AG04450 (cell line): ENCODE measurements at places on chromosomes 5 and 9. TPM values are rescaled to one million over a fixed set of nuclear protein-coding genes. Genes with fewer than 3 reads are reported as not detected.

The BSPRY gene
- polyA plus RNA-seq = not detected in 2 replicates

The MOB3B gene
- polyA plus RNA-seq = 0.32 and 0.38 TPM in 2 replicates

The SUSD3 gene
- 1.4 and 1.8 TPM in 2 replicates for polyA plus RNA-seq

The ENC1 gene
- polyA plus RNA-seq = 19.3 and 23.1 TPM in 2 replicates

The FCN2 gene
- polyA plus RNA-seq = not detected in 2 replicates

The ZNF618 gene
- 8.7 and 11.2 TPM in 2 replicates for polyA plus RNA-seq

The GRM6 gene
- polyA plus RNA-seq = not detected in 2 replicates

The IL5 gene
- not detected in 2 replicates for polyA plus RNA-seq

The FBP2 gene
- not detected in 2 replicates for polyA plus RNA-seq

The RBM27 gene
- 14.4 and 16.7 TPM in 2 replicates for polyA plus RNA-seq

The NUTM2G gene
- polyA plus RNA-seq = not detected in 2 replicates

The CEL gene
- polyA plus RNA-seq = 0.24 and 0.41 TPM in 2 replicates

The SLC45A2 gene
- not detected in 2 replicates for polyA plus RNA-seq

The DELE1 gene
- polyA plus RNA-seq = 54.7 and 72.3 TPM in 2 replicates

The ROPN1L gene
- polyA plus RNA-seq = 0.24 and 0.29 TPM in 2 replicates

The PLAC8L1 gene
- 0.15 TPM in 1 of 2 replicates, not detected in the other for polyA plus RNA-seq

The HTR4 gene
- polyA plus RNA-seq = not detected in 2 replicates

DNA sequence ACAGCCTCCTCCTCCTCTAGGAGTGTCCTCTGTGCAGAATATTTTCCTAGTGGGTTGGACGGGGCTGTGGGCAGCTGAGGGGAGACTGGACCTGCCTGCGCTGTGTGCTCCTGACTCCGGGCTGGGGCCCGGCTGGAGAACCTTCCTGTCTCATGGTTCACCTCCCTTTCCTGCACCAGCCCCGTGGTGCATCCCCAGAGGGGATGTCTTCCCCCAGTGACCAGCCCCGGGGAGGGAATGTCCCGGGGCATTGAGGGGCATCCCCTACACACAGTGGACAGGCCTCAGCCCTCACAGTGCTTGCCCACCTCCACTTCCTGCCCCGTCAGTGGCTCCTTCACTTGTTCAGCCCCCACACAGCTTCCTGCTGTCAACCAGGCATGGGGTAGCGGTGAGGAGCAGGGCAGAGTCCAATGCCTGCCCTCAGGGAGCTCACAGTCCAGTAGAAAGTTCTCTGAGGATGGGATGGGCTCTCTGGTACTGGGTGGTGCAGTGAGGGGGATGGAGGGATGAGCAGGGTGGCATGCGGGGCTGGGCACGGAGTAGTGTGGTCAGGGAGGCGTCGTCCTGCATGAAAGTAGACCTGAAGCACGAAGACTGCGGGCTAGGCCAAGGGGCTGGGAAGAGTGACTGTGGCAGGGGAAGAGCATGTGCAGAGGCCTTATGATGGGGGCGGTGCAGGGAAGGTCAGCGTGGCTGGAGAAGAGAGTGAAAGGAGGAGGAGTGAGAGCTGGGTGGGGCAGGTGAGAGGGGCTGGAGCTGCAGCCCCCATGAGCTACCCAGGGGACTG, 52.1 kb upstream of the PITX1 start:
- no peak for DNase-seq

- no peak for DNase-seq
These were observed 47.6 kb upstream of the SIL1 start for GRCh38 chr5:139245637-139246339.

DNA sequence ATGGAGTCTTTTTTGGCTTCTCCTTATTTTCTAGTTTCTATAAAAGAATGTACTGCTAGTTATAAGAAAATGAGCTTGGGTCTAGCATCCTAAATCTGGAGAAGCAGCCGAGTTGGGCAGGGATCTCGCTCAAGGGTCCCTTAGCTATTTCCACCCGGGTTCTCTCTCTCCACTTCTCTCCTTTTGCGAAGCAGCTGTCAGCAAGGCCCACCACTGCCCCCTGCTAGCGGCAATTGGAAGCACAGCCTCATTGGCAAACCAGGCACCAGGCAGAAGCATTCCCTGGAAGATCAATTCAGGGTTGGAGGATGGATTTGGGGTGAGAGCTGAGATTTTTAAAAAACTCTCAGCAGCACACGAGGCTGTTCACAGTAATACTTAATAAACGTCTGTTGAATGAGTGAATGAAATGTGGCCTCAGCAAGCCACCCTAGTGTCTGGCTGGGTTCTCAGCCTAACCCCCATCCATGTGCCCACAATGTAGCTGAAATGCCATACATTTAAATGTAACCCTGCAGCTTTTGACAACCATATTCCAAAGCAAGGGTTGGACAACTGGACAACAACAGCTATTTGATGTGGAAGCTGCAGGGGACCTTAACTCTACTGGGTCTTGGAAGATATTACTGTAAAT, 34.6 kb upstream of the TNIP1 start:
- DNase-seq = no peak

GRCh38 chr5:85333276-85333675, 948.6 kb upstream of the EDIL3 start:
- DNase-seq = no peak

- DNase-seq = no peak
These were observed 18.5 kb upstream of the GAS1 start for GRCh38 chr9:86965636-86966395.

DNA sequence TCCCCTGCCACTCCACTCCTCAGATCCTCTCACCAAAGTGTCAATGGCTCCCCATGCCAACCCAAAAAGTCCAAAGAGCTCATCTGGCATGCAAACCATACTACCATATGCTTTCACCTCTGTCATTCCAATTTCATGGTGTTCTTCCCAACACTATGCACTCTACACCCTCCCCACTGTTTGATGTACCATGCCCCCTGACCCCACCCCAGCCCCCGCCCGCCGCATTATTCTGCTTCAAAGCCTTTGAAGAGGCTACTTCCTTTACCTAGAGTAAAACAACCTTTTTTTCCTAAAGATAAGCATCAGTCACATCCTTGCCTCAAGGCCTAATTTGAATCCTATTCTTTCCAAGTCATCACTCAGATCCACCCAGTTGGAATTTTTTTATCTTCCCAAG, 226.3 kb downstream of the DEPDC1B start:
- DNase-seq = no peak

DNA sequence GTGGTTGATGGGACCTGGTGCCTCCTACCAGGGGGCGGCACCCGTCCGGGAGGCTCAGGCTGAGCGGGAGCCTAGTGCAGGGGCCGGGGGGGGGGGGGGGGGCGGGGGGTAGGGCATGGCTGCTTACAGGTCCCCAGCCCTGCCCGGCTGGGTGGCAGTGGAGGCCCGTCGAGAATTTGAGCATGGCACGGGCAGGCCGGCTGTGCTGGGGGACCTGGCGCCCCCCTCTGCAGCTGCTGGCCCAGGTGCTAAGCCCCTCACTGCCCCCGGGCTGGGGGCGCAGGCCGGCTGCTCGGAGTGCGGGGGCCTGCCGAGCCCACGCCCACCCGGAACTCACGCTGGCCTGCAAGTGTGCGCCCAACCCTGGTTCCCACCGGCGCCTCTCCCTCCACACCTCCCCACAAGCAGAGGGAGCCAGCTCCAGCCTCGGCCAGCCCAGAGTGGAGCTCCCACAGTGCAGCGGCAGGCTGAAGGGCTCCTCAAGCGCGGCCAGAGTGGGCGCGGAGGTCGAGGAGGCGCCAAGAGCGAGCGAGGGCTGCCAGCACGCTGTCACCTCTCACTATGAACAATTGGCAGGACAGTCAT, 77.7 kb downstream of the LMNB1 start:
- DNase-seq = no peak

- DNase-seq = no peak
These were observed 710.7 kb upstream of the PTPRD start for GRCh38 chr9:11323457-11323856.

- no peak for DNase-seq
These were observed 20.0 kb upstream of the LIFR start for GRCh38 chr5:38576442-38576841.

- DNase-seq = no peak
These were observed 66.2 kb downstream of the HSPA4 start for GRCh38 chr5:133117912-133118445.

- no peak for DNase-seq
These were observed 94.2 kb upstream of the APC start for GRCh38 chr5:112643339-112643971.

DNA sequence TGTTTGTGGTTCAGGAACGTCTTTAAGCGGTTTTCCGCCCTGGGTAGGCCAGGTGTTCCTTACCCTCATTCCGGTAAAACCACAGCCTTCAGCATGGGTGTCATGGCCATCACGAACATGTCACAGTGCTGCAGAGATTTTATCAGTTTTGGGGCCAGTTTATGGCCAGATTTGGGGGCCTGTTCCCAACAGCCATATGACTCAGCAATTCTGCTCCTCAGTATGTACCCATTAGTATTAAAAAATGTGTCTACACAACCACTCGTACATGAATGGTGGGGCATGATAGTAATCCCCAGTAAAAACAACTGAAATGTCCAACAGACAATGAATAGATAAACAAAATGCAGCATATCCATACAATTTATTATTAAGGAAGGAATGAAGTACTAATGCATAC, 51.9 kb upstream of the TTC23L start:
- DNase-seq = no peak

- DNase-seq = no peak
These were observed 64.2 kb upstream of the PRSS3 start for GRCh38 chr9:33731142-33731541.

DNA sequence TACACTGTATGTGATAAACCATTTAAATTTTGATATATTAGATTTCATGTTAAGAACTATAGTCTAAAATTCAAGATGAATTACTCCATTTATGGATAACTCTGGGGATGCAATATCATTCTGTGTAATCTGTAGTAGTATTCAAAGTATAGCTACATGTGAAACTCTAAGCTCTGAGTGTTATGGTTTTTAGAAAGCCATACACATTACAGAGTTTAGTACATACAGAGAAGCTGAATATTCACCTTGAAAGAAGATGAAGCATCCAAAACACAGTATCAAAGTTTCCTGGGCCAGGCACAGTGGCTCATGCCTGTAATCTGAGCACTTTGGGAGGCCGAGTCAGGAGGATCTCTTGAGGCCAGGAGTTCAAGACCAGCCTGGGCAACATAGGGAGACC, 25.0 kb downstream of the ABHD17B start:
- no peak for DNase-seq

DNA sequence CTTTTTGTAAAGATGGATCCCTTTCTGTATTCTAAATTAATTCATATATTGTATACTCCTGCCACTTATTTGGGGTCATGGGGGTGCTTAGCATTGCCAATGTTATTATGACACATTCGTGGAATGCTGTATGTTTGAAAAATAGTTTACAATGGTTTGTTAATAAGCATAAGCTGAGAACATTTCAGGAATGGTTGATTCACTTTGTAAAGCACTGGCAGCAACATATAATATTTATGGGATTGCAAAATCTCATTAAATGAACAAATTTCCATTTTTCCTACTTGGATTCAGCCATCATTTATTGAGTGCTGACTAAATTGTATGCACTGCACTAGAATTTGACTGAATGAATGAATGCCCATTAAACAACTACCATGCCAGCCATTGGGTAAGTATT, 215.2 kb upstream of the KLF4 start:
- DNase-seq = no peak

DNA sequence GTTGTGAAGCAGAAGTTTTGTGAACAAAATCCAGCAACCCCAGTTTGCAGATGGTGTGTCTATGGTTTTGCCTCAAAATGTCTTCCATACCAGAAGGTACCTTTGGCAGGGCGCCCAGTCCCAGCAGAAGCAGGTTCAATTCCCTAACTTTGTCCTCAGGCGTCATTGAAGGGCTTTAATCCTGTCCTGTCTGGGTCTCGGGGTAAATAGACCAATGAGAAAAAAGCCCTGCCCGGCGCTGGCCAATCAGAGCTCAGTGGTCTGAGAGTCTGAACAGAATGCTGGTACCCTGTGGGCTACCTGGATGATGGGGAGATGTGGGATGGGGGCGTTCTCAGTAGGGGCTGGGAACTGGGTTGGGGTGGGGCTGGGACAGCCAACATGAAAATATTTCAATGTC, 6.2 kb upstream of the ST6GALNAC4 start:
- no peak for DNase-seq
